ENCODE measurements at places on chromosomes 6 and 20.

- DNase-seq, result no peak
Measured at GRCh38 chr6:109800771-109801170, 109.7 kb downstream of the FIG4 start.

DNA sequence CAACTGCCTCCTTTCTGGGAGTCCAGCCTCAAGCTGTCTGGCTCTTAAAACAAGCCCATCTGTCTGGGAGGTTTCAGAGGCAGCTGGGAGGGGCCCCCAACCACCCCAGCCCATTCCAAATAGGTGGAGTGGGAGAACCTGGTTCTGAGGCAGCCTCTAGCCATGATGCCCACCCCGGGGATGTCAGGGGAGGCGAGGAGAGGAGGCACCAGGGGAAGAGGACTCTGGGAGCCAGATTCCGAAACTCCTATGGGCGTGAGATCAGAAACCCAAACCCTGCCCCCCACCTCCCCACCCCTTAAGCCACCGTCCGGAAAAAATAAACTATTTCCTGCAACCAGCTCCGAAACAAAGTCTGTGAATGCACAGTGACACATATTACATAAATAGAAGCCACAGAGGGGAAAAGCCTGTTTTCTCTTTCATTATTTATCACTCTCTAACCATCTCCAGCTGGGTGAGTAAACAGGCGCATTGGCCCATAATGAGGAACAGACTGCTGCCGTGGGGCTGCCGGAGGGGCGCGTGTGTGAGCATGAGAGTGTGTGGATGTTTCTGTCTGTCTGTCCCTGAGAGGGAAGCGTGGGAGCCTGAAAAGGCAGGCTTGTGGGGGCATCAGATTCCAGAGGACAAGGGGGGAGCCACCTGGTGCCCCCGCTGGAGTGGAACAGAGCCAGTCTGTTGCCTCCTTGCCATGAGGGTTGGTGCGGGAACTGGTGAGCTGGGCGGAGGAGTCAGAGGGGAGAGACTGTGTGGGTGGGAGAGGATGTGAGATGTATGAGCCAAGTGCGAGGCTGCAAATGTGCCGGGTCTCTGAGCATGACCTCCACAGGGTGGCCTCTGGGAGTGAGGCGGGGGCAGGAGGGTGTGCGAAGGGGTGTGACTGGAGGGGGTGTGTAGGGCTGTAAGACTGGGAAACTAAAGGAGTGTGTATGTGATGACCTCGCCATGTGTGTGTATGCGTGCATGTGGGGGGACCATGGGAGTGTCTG lies 14.3 kb upstream of the FOXP4 start:
- DNase-seq, result peak; percentile 74

- DNase-seq, result no peak
Measured at GRCh38 chr6:1864496-1864895, 254.8 kb downstream of the FOXC1 start.

DNA sequence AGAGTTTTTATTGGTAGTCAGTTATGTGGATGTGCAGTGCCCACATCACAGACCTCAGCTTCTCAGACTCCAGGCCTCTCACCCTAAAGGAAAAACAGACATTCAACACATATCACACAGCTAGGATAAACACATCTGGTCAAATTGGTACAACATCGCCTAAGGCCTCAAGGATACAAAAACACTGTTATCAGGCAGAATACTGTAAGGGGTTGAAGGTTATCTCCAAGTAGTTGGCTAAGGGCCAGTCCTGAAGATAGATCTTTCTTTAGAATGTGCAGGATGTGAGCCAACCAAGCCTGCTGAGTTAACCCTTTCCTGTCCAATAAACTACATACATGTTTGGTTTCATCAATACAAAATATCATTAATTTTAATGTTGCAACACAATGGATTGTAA lies 308.4 kb upstream of the GJE1 start:
- DNase-seq, result no peak

GRCh38 chr6:148868314-148868713 lies 121.5 kb downstream of the UST start:
- no peak for DNase-seq

DNA sequence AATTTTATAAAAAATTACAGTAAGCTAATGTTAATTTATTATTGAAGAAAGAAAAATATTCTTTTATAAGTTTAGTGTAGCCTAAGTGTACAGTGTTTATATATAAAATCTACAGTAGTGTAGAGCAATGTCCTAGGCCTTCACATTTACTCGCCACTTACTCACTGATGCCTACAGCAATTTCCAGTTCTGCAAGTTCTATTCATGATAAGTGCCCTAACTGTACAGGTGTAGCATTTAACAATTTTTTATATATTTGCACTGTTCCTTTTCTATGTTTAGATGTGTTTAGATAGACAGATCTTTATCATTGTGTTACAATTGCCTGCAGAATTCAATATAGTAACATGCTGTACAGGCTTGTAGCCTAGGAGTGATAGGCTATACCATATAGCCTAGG lies 80.1 kb upstream of the HDAC2 start:
- DNase-seq, result no peak

DNA sequence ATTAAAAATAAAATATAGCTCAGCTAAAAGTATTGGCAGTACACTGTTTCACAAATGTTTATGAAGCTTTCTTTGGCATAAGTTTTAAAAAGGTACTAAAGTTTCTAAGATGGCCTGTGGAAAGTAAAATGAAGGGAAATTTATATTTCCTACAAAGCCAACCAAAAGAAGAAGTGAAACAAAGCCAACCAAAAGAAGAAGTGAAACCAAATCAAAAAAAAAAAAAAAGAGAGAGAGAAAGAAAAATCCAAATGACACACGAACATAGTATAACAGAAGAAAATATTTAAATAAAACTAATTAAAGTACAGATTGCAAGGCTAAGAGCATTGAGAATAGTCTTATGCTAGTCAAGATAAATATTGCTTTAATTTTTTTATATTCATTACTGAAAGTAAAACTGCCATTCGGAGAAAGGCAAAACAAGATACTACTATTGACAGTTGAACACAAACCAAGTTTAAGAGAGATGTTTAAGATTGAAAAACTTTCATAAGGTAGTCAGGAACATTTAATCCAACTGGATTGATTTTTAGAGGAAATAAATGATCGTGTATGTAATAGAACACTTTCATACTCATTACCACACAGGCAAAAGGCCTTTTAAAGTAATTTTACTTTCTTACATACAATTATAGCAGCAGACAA lies 12.8 kb upstream of the KHDRBS2 start:
- DNase-seq, result no peak

DNA sequence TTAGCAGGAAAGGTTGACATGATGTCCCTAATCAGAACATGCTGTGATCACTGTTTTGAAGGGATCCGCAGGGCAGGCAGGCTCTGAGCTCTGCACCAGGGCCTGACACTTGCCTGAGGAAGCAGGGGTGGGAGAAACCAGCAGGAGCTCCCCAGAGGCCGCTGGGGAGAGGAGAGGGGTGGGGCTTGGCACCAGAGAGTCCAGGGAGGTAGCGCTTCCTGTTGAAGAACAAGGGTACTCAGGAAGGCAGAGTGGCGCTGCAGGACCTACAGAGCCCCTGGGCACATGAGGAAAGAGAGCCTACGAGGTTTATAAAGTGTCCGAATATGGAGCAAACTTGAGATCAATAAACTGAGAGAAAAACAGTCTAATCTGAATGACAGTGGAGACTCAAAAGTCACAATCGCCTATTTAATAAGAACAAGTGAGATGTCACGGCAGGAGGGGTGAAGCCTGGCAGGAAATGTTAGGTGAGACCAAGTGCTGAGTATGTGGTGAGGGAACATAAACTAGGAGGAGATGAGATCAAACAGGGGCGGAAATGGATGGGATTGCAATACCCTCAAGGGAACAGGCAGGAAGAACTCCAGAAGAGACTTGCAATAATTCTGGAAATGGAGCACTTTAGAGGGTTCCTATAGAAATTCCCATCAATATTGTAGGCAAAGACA lies 5.8 kb upstream of the TBXT start:
- DNase-seq, result peak; percentile 57

- DNase-seq, result no peak
Measured at GRCh38 chr20:24095756-24096155, 107.2 kb upstream of the GGTLC1 start.

DNA sequence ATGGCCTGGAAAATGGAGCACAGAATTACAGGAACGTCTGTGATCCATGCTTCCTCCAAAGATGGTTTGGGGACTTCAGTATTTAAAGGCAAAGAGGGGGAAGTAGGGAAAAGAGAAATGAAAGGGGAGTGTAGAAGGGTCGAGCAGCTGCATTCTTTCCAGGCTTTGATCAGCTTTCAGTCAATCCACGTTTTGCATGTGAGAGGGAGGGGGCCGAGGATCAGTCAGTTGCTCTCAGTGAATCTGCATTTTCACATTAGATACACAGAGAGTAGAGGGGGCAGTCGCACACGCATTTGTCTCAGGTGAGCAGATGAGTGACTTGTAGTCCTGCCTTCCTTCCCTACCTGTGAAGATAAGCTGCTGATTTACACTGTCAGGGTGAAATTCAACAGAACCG lies 78.8 kb downstream of the FOXF2 start:
- no peak for DNase-seq

GRCh38 chr6:10413850-10414738 lies 780 bp downstream of the TFAP2A start:
- peak; percentile 64 for DNase-seq

GRCh38 chr6:159130846-159131245 lies 38.4 kb upstream of the FNDC1 start:
- no peak for DNase-seq

DNA sequence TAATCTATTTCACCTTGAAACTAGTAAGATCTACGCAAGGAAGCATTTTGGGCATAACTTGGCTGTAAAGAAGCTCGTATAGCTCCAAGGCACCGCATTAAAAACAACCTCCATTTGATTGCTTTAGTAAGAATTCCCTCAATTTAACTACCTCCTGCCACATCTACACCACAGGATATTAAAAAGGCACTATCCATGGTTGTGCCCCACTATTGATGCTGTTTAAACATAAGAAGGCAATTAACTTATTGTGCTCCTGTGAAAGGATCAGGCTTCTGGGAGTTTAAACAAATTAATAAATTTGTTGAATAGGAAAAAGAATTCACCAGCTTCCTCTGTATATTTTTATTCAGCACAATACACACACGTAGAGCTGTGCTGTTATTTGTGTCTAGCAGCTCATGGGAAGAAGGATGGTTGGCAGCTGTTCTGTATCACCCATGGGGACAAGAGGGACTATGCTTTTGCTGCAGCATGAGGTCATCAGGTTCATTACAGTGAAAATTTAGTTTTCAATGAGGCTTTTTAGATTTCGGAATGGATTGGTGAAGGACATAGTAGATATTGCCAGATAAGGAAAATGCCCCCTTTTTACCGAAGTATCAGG lies 513.3 kb downstream of the HAO1 start:
- DNase-seq, result no peak

- DNase-seq, result peak; percentile 34
Measured at GRCh38 chr20:54793291-54793992, 318.0 kb downstream of the DOK5 start.

DNA sequence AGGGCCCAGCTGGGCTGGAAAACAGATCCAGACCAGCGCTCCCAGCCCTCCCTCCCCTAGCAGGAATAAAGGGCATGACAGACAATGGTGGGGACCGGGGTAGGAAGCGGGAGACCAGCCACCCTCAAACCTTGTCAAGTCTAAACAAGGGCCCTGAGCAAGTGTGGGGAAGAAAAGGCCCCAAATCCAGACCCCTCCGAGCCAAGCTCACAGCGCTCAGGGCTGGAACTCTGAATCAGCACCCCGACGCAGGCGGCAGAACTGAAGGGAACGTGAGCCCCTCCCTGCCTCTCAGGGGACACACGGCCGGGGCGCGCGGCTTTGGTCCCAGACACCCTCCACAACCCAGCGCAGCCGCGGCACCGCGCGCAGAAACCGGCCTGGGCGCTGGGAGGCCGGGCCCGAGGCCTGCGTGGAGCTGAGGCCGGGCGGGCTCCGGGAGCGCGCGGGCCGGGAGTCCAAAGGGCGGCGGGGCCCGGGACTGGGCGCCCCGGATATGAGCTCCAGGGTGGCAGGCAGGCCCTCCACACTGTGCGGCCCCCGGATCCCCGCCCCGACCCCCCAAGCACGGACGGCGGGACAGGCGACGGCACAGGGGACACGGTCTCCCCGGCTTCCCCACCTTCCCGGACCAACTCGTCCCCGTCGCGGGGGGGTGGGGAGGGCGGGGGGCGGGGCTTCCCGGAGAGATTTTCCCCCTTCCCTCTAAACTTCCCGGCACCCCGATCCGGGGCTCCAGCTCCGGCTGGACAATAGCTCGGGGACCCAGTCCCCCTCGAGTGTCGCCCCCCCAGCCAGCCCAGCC lies 641 bp downstream of the TEAD3 start:
- DNase-seq, result no peak

GRCh38 chr20:40558212-40558611 lies 130.8 kb downstream of the MAFB start:
- DNase-seq, result no peak

- DNase-seq, result no peak
Measured at GRCh38 chr20:23152308-23152892, 66.3 kb upstream of the CD93 start.

DNA sequence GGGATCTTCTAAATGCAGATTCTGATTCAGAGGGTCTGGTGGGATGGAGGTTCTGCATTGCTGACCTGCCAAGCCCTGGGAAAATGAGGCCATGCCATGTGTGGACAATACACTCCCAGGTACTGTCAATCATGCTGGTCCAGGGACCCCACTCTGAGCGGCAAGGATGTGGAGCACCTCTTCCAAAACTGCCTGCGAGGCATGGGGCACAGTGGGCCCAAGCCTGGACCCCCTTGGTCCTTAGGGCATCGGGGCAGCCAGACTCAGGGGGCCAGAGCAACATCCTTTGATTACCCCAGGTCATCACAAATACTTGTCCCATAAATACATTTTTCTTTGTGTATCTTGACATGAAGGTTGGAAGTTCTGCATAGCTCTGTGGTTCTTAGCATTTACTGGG lies 76.8 kb upstream of the NXT1 start:
- DNase-seq, result no peak

All from H4 (cell line).